Stimulated activated naive B cell treated with anti-CD40 and anti-IgM and Interleukin-4, amounts not matched to agents 10 μg/mL and 1 μg/mL and 100 μg/mL, for 72 hours (primary cell): ENCODE measurements at places on chromosomes 5 and 9.

DNA sequence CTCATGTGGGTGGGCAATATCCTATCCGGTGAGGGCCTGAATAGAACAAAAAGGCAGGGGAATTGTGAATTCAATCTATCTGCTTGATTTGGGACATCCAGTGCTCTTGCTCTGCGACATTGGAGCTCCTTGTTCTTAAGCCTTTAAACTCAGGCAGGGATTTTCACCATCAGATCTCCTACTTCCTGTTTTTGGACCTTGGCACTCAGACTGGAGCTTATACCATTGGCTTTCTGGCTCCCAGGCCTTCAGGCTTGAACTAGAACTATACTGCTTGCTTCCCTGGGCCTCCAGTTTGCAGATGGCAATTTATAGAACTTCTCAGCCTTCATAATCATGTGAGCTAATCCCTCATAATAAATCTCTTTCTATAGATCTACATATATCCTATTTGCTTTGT lies 134.3 kb upstream of the CLINT1 start:
- no peak for DNase-seq

- DNase-seq, result no peak
Observed at GRCh38 chr5:115392611-115393010, 96.2 kb upstream of the CCDC112 start.

DNA sequence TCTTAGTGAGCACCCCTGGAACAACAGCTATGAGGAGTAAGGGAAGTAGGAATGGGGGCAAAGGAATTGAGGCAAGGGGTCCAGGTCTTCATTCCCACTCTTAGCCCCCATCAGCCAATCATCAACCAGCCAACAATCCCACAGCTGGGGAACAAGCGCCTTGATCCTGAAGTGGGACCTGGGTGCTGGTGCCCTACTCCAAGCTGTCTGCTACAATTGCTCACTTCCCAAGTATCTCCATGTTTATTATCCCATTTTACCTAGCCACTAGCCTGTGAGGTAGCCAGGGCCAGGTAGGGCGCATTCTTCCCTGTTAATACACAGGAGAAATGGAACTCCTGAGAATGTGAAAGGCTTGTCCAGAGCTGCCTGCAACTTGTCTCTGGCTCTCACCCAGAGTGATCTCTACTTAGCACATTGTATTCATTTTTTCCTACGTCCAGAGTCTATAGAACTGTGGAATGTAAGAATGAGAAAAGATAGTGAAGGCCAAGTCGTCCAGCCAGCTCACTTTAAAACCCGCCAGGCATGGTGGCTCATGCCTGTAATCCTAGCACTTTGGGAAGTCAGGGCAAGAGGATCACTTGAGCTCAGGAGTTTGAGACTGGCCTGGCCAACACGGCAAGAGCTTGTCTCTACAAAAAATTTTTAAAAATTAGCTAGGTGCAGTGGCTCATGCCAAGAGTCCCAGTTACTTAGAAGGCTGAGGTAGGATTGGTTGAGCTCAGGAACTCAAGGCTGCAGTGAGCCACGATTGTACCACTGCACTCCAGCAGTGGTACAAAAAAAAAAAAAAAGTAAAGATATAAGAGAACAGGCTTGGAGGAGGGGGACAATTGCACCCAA lies 6.2 kb upstream of the DNAJC18 start:
- DNase-seq, result no peak

GRCh38 chr5:54804521-54804920 lies 180.9 kb downstream of the ESM1 start:
- DNase-seq, result no peak

DNA sequence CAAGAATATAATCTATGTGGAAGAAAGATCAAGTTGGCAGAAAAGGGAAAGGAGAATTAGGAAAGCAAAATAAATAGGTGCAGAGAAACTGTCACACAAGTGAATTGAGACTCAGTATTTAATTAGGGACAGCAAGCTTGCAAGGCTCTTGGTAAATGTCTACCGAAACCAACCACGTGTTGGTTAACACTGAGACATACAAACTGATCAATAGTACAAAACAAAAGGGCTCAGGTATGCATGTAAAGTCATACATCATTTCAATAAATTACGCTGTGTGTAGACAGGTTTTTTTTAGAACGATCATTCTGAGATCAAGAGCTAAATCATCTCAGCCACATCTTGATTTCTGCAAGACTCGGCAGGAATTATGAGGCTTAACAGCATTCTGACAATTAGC lies 225.4 kb downstream of the EBF1 start:
- DNase-seq, result no peak

DNA sequence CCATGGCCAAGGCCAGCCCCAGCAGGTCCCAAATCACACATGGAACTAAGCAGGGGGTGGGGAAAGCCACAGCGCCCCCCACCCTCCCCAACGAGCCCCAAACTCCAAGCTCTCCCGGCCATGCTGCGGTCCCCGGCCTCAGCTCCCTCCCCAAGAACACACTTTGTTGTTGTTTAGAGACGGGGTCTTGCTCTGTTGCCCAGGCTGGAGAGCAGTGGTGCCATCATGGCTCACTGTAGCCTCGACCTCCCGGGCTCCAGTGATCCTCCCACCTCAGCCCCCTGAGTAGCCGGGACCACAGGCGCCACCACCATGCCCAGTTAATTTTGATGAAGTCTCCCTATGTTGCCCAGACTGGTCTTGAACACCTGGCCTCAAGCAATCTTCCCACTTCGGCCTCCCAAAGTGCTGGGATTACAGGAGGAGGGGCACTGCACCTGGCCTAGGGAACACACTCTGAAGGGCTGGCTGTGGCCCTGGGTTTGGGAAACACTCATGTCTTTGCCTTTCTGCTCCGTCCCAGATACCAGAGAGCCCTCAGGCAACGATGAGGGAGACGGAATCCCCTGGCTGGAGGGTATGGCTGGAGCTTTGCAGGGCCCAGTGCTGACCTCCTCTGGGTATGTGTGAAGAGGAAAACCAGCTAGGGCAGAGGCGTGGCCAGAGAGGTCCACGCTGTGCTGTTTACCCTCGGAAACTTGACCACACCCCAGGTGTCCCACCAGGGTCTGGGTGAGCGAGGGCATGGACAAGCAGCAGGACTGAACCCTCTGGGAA lies 53.2 kb upstream of the UBAC1 start:
- no peak for DNase-seq

GRCh38 chr9:125601961-125602360 lies 105.0 kb downstream of the MAPKAP1 start:
- no peak for DNase-seq

GRCh38 chr5:116371935-116372334 lies 202.7 kb downstream of the SEMA6A start:
- no peak for DNase-seq

DNA sequence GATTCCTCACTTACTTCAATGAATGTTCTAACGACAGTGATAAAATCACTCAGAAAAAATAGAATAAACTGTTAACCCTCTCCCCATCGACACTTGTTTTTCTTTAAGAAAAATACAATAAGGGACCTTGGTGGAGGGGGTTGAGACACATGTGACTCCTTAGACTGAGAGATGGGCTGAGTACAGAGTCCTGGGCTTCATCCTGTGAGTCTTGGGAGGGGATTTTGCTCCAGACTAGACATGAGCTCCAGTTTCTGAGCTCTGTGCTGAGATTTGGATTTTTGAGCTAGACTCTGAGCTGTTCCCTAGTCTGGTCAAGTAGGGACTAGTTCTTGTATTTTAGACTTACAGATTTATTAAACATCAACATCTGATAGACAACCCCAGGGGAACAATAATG lies 241.5 kb upstream of the MVB12B start:
- no peak for DNase-seq

DNA sequence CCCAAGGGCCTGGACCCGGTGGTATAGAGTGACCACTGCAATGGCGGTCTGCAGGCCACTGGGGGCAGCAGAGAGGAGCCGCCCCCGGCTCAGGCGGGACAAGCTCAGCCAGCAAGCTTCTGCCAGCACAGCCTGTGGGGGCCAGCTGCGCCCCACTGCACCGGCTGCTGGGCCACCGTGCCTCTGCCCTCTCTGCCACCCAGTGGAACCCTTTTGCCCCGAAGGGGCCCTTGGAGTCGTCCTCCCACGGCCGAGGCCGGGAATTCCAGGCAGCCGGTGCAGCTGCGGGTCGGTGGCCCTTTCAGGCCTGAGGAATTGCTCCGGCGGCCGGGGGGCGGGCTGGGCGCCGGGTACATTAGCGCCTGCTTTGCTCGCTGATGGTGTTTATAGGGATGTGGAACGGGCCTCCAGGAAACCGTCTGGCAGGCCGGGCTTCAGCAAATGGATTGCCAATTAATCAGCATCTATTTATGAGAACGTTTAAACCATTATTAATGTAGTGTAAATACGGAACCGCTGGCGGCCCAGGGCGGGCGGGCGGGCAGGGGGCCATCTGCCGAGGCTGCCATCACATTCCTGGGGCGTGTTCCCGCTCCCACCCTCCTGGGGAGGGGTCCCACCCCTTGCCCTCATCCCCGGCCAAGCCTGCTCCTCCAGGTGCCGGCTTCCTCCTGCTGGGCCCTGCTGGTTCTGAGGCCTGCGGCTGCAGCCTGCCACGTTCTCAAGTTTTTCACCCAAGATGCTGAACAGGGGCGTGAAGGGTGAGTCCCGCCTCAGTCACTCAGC lies 127.4 kb downstream of the BARX1 start:
- DNase-seq, result no peak

DNA sequence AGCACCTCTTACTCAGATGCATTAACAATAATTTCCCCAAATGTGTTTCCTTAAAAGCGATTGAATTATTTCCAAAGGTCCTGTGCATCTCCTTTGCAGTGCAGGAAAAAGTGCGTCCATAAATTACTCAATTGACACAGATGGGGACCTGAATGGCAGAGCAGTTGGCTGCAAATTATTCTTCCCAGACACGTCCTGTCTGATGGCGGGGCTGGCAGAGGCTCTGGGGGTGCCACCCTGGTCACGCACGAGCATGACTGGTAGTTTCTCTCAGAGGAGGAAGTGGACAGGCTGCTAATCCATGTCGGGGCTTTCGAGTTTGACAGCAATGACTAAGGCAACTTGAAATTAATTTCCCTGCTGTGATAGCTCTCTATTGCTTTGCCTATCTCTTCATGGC lies 264.8 kb upstream of the BRINP1 start:
- no peak for DNase-seq

DNA sequence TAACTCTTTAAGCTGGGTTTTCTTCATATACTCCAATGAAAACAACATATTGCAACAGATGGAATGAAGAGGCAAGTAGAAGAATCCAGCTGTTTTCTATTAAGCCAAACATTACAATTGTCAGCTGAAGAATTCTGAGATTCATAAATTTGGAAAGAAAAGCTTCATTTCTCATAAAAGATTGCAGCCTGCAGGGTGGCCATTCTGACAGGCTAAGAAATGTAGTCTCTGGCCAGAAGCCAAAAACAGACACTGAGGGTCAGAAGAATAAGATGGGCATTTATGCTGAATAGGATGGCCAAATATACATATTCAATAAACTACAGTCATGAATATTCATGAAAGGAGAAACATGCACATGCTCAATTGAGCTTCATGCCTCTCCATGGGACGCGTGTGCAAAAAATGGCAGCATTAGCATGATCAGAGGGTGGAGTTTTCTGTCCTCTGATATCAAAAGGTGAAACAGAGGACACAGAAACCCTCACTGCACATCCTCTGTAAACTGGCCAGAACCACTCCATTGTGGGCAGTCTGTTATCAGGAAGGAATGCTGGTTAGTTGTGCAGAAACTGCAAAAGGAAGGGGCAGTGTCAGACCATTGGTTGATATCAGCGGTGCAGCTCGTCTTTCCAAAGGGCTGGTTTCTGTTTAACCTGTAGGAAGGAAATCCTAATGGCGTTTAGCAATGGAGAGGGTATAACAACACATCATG lies 50.2 kb downstream of the FXN start:
- DNase-seq, result no peak

GRCh38 chr5:130874861-130875417 lies 290.1 kb downstream of the HINT1 start:
- no peak for DNase-seq

DNA sequence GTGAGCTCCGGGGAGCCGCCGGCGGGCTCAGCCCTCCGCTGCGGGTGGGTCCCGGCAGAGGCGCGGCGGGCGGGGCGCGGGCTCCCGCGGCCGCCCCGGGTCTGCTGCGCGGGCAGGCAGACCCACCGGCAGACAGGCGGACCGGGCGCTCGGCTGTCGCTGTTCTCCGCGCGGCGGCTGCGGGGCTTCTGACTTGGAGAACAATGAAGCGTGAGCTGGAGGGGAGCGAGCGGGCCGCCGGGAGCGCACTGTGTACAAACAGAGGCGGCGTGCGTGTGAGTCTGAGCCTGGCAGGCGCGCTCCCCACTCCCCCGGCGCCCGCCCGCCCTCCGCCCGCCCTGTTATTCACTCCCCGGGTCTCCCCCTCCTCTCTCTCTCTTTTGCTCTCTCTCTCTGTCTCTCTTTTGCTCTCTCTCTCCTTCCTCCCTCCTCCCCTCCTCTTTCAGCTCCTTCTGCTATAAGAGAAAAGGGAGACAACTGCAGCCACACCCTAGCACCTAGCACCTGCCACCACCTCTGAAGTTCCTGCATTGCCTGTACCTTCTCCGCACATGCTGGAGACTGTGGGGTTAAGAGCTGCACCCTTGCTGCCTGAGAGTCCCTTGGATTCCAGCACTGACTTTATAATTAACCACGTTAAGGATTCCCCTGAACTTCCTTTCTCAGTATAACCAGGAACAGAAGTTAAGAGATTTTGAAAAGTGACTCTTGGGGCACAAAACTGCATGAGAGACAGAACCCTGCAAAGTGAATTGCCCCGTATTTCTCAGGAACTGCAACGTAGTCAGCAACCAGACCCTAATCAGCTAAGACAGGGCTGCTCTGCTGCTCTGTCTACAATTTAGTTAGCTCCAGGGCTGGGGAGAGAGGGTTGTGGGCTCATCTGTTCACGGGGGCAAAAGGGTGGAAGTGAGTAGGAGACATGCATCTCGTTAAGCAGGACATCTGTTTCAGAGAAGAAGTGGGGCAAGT lies at the start of gene EDIL3:
Gene EDIL3 (minus strand): TSS at position 277 of the 972 bp plus-strand sequence. CDS start 506 bp downstream, outside the sequence.
- DNase-seq, result no peak

- no peak for DNase-seq
Observed at GRCh38 chr9:8823131-8823895, 1023.7 kb upstream of the DMAC1 start.

- no peak for DNase-seq
Observed at GRCh38 chr9:129523943-129524581, 96.8 kb downstream of the C9orf50 start.

GRCh38 chr5:96903300-96903699 lies 27.0 kb downstream of the ERAP2 start:
- no peak for DNase-seq

GRCh38 chr5:150778517-150779396 lies at the start of gene SMIM3:
Gene SMIM3 (plus strand): TSS chr5:150778757. CDS start chr5:150795441, 16,684 bp downstream.
- DNase-seq, result no peak

- no peak for DNase-seq
Observed at GRCh38 chr5:95134326-95134725, 150.6 kb downstream of the MCTP1 start.

DNA sequence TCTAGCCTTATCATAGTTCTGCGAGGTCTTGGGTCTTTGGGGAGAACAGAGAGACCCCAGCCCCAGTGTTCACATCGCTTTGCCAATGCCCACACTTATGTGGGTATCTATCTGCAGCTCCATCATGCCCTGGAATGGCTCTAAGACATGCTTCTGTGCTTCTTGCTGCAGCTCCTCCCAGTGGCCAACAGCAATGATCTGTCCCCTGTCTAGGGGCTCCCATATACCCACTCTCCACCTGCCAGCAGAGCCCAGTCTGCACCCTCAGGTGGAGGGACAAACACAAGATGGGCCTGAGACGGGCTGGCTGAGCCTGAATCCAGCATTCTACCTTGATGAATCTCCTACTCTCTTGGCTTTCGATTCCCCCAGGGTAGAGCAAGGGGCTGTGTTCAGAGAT lies 14.6 kb upstream of the DAP start:
- DNase-seq, result no peak
